ENCODE measurements at places on chromosomes 12 and 14. TPM values are rescaled to one million over a fixed set of nuclear protein-coding genes. Genes with fewer than 3 reads are reported as not detected.

Gene PMEL
- total RNA-seq, result 2.5 TPM

- DNase-seq, result no peak
Measured at GRCh38 chr14:33017016-33017415, 78.3 kb downstream of the NPAS3 start.

GRCh38 chr12:93530358-93530757 is 42.1 kb upstream of the SOCS2 start:
- DNase-seq, result no peak

Gene RBP5
- 3.7 TPM for total RNA-seq

- no peak for DNase-seq
Measured at GRCh38 chr12:112782943-112783342, 8.6 kb upstream of the RPH3A start.

Gene NOC4L
- total RNA-seq, result 15.3 TPM

DNA sequence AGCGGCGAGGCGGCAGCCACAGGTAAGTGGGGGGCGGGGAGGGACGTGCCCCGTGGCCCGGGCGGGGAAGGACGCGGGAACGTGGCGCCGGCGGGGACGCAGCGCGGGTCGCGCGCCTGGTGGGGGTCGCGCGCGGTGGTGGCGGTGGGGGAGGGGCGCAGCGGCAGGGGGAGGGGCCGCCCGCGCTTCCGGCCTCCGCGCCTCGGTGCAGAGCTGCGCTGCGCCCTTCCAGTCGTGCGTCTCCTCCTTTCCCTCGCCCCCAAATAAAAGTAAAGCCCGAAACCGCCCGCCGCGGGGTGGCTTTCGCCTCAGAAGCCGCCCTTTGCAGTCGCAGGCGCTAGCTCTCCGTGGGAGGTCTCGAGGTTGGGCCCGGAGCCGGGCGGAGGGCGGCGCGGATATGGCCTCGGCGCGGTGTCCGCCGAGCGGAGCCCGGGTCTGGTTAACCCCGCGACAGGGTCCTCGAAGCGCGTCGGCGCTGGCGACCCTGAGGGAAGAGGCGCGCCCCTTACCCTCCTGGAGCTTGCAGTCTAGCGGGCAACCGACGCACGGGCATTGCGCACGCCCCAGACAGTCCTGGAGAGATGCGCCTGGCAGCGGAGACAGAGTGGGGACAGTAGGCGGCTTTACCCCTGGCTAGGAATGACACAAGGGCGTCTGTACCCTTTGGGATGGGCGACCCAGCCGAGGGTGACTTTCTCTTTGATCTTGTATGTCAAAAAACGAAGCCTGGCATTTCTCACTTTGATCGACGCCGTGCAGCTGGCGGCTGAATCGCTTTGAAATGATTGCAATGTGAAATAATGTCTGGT is 589 bp downstream of the ATF1 start:
- no peak for DNase-seq

- DNase-seq, result no peak
Measured at GRCh38 chr12:71282925-71283324, 125.1 kb upstream of the TSPAN8 start.

- DNase-seq, result no peak
Measured at GRCh38 chr12:88934163-88934747, 354.0 kb upstream of the KITLG start.

DNA sequence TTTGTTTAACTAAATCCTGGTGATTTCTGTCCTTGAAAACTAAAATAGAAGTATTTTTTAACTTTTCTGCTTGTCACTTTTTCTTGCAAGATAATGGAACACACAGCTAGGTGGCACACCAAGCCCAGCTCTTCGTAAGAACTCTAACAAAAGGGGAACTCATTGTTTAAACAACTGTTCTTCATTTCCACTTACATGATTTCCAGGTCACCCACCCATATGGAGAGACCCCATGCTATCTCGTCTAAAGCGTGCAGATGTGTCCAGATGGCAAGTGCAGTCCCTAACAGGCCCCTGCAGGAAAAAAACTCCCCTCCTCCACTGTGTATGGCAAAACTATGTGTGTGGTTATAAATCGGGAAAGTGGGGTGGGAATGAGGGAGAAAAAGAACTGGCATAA is 43.3 kb upstream of the NT5DC3 start:
- no peak for DNase-seq

DNA sequence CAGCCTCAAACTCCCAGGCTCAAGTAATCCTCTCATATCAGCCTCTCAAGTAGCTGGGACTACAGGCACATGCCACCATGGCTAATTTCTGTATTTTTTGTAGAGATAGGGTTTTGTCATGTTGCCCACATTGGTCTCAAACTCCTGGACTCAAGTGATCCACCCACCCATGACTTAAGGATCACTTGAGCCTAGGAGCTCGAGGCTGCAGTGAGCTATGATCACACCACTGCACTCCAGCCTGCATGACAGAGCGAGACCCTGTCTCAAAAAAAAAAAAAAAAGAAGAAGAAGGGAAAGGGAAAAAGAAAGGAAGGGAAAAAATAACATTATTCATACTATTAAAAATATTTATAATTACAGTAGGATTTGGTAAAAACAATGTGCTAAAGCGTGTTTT is 19.2 kb downstream of the EPS8 start:
- no peak for DNase-seq

DNA sequence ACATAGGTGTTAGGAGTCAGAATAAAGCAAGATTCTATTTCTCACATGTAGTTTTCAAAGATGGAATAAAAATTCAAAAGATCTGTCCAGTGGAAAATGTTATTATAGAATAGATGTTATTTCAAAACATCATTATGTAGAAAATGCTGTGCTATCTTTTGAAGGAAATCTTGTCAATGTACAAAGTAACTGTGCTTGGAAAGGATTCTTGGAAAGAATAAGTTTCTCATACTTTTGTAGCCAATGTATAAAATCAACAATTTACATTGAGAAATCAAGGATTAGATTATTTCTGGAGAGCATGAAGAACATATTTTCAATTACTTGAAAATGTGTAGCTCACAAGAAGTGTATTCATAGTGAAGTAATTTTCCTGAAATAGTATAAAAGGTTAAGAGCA is 532.5 kb upstream of the MGAT4C start:
- no peak for DNase-seq

Gene MUCL1
- not detected for total RNA-seq

DNA sequence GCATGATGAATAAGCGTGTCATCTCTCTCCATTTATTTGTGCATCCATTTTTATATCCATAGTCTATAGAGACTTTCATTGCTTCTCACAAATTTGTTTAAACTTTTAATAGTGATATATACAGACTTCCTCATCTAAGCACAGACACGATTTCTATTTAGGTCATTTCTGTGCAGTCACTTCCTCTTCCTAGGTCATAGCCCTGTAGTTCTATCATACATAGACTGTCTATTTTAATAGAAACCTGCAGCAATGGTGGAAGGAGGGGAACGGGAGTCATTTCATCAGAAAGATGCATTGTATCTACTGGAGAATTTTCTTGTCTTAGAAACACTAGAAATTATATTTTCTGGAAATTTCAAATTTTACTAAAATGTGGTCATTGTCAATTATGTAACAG is 133.4 kb upstream of the FGD4 start:
- DNase-seq, result no peak

GRCh38 chr12:108606492-108606891 is 8.6 kb upstream of the TMEM119 start:
- DNase-seq, result no peak

DNA sequence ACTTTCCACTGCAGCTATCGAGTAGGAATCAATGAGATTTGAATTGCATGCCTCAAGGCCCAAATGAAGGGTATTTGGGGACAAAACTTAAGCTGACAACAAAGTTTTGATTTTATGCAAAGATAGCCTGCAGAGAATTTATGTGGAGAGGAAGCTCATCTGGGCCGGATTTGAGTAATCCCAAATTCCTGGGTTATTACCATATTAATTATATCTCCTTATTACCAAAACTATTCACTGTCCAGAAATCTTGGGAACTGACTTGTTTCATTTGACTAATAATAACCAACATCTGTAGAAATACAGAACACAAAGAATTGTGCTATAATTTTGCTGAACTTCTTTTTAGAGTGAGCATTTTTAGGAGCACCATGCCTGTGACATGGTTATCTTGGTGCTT is 70.4 kb downstream of the KITLG start:
- DNase-seq, result no peak

GRCh38 chr12:118611770-118612169 is 235.4 kb downstream of the SUDS3 start:
- no peak for DNase-seq

GRCh38 chr14:105077649-105077995 is 12.4 kb upstream of the GPR132 start:
- DNase-seq, result peak; percentile 44

- no peak for DNase-seq
Measured at GRCh38 chr12:132116709-132117557, 27.2 kb downstream of the DDX51 start.

Gene KERA
- total RNA-seq, result not detected

Gene FGF6
- not detected for total RNA-seq

DNA sequence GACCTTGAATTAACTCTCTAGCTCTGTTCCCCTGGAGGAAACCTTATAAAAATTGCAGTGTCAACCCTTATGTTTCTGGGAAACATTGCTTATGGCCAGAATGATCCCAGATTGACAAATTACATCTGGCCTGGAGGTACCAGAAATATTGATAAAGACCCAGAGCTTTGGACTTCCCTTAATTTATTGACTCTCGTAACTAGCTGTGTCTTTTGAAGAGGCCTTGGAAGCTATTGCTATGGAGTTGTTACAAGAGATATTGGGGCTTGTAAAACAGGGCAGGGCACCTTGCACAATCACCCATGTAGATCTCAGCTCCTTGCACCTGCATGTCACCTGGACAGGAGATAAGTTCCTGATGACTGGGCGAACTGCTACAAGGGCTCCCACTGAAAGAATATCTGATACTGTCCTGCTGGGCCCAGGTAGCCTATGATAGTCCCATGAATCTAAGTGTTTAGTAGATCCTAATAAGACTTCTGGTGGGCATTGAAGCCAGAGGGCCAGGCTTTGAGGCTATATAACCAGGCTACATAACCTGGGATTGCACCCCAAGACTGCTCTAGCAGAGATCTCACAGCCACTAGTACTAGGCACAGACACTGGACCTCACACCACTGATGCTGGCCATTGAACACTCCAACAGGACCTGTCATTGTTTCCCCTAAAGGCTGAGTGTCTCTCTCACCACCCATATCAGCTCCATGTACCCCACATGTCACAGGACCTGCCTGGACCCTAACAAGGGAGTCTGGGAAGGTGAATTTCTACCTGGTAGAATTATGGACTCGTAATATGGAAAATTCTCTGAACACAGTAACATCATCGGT is 135.7 kb upstream of the PWP1 start:
- no peak for DNase-seq

DNA sequence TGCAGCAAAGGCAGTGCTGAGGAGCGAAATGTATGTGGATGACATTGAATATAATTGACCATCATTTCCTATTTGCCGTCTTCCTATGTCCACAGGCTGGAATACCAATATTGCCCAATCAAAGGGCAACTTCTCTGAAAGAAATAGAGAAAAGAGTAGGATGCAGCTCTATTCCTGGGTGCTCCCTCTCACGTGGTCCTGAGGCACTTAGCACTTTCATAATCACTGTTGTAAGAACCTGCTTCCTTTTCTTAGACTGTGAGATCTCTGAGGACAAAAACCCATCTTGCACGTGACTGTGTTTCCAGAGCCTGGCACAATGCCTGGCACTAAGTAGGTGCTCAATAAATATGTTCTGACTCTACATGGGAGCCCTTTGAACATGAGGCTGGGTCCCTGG is 122.7 kb upstream of the CPM start:
- no peak for DNase-seq

GRCh38 chr12:31714406-31715271 is 14.2 kb downstream of the AMN1 start:
- DNase-seq, result no peak

DNA sequence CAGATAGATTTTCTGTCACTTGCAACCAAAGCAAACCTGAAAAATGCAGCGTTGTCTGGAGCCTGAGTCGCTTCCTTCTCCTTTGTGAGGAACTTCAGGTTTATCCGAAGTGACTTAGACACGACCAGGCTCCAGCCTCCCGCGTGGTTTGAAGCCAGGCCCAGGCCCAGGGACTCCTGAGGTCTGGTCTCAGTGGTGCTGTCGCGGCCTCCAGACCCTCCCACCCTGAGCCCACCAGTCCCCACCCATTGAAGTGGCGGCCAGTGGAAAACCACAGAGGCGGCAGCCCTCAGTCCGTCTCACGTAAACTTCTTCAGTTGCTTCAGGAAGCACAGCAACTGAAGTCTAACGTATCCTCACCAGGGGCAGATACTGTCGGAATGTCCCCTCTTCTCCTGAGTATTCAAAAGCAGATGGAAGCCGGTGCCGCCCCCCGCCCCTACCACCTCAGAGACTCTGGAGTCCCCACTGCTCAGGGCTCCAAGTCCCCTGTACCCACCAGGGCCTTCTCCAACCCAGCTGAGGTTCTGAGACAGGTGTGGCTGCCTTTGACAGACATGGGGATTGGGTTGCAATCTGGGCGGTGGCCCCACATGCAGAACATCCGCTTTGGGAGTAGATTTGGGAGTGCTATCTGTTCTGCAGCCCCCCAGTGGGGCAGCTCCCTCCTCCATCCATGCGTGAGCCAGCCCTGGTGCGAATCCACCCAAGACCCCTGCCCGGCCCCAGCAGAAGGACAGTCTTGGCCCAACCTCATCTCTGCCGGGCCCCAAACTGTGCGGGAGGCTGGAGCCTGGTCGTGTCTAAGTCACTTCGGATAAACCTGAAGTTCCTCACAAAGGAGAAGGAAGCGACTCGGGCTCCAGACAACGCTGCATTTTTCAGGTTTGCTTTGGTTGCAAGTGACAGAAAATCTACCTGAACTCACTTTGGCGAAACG is 26.6 kb upstream of the GALNT9 start:
- DNase-seq, result no peak

DNA sequence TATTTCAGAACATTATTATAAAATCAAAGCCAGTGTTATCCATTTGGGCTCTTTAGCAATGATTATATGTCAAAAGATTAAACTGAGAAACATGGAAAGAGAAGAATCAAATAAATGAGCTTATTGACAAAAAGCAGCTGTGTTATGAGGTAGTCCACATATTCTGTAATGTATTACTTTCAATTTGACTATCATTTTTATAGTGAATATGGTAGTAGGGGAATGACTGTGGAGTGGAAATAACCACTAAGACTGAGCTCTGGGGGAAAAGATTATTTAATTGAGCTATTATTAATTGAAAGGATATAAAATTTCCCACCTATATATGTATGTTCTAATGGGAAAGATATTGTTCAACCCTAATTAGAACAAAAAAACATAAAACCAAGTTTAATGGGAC is 381.3 kb downstream of the TMTC2 start:
- no peak for DNase-seq

- DNase-seq, result no peak
Measured at GRCh38 chr14:91888641-91889476, 21.5 kb upstream of the TC2N start.

Gene SIX1
- not detected for total RNA-seq

- no peak for DNase-seq
Measured at GRCh38 chr14:88929656-88930436, 105.4 kb downstream of the TTC8 start.

Gene REP15
- 20.1 TPM for total RNA-seq

Gene CISTR
- total RNA-seq, result not detected

DNA sequence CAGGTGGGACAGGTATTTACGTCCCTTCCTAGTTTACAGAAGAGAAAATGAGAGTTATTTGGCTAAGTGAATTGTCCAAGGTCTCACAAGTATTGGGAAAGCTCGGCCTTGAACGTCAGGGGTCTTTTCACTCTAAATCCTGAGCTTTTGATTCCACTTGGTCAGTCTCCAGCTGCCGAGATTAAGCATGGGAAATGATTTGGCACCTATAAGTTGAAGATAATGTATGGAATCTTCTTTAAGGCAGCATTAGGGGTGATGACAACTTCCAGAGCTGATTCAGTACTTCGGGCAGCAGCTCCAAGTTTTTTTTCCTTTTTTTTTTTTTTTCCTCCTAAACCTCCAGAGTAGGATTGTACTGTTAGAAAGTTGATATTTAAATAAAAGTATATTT is 722 bp downstream of the FAM234B start:
- DNase-seq, result no peak
